ENCODE measurements at places on chromosomes 11 and 22.

GRCh38 chr11:32758291-32758690, 36.2 kb downstream of the CCDC73 start:
- DNase-seq, result no peak

DNA sequence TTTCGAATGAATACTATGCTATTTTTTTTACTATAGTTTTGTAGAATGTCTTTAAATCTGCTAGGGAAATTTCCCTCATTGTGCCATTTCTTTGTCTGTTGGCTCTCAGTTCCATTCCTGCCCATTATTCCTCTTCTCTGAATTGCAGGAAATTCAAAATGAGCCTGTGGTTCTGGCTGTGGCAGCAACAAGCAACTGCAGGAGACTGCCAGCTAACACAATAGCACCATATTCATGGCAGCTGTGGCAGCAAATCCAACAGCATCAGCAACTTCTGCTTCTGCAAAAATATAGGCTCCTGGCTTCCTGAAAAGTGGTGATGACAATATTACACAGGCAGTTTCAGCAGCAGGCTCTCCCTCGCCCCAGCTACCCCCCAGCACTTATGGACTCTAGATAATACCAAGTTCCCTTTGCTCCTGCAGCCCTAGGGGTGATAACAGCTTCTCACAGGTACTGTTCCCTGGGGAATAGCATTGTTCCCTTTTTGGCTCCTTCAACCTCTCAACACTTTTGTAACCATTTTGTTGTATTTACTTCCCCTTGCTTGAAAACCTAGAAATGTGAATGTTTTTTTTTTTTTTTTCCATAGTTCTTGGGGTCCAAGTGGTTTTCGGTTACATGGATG, 9.3 kb downstream of the PATE4 start:
- peak; percentile 12 for DNase-seq

DNA sequence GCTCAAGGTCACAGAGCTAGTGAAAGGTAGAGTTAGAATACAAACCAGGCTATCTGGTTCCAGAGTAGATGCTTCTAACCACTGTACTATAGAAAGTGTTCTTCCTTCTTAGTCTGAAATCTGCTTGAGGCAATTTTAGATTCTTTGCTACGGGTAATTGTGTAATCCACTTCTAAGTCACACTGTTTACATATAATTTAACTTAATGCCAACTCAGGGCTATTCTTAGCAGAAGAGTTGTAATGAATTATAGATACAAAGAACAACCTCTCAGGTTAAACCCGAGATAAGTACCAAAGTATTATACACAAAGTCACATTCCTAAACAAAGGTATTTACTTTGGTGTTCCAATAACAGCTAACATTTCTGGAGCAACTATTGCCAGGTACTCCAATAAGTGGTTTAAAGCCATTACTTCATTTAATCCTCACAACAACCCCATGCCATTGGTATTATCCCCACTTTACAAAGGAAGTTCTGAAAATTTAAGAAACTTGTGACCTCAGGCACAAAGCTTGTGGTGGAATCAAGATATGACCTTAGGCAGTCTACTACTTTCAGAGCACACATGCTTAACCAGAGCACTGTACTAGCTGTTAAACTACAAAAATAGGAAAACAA, 31.1 kb upstream of the DDI1 start:
- DNase-seq, result no peak

- no peak for DNase-seq
Measured at GRCh38 chr22:45677063-45677462, 5.4 kb downstream of the ATXN10 start.

DNA sequence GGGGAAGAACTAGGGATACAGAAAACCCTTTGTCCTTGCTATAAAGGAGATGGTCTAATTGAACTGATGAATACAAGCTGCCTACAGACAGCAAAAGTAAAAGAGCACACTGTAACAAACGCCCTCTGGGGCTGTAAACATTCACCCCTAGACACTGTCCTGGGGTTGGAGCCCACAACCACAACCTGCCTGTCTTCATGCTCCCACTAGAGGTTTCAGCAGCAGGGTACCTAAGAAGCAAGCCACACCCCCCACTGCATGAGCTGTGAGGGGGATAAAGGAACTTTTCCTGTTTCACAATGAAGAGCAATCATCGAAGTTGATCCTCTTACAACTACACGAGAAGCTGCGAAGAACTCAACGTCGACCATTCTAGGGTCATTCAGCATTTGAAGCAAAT, 90.5 kb upstream of the LUZP2 start:
- no peak for DNase-seq
